ENCODE measurements at places on chromosomes 12 and 14.

GRCh38 chr12:83432176-83432719, 745.5 kb downstream of the TMTC2 start:
- no peak for DNase-seq

DNA sequence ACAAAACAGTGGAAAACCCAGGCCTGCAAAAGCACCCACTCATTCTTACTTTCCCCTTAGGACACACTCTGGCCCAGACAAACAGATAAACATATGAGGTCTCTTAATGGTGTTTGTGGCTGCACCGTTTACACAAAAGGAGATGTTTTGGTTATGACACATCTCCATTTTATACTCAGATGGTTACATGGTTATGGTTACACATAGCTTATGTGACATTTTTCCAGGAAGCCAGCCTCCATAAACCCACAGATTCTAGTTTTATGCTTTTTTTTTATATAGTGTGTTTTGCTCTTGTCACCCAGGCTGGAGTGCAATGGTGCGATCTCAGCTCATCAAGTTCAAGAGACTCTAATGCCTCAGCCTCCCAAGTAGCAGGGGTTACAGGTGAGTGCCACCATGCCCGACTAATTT, 3.5 kb upstream of the KLRD1 start:
- DNase-seq: no peak

- DNase-seq: no peak
Observed at GRCh38 chr12:6058481-6059161, 65.8 kb downstream of the VWF start.

DNA sequence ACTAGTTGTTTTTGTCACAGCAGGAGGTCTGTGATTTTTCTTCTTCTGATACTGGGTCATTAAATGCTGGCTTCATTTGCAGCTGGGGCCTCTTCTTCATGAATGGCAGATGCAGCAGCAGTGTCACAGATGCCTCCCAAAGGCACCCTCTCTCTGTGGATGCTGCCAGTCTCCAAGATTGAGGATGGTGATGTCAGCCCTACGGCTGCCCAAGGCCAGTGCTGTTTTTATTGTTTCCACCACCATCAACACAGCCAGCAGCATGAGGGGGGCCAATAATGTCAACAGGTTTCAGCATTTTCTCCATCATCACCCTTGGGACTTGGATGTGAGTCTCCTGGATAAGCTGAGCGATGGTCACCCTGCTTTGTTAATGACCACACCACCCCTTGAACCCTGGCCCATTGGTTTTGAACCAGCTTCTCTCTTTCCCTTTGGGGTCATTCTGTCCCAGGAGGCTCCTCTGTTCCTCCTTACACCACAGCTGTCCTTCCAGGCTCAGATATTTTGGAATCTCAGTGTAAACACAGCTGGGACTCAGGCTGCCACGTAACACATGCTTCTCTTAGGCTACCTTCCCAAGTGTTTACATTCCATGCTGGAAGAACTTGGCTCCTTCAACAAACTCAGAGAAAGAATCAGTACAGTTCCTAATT, 151.7 kb upstream of the DDHD1 start:
- no peak for DNase-seq

DNA sequence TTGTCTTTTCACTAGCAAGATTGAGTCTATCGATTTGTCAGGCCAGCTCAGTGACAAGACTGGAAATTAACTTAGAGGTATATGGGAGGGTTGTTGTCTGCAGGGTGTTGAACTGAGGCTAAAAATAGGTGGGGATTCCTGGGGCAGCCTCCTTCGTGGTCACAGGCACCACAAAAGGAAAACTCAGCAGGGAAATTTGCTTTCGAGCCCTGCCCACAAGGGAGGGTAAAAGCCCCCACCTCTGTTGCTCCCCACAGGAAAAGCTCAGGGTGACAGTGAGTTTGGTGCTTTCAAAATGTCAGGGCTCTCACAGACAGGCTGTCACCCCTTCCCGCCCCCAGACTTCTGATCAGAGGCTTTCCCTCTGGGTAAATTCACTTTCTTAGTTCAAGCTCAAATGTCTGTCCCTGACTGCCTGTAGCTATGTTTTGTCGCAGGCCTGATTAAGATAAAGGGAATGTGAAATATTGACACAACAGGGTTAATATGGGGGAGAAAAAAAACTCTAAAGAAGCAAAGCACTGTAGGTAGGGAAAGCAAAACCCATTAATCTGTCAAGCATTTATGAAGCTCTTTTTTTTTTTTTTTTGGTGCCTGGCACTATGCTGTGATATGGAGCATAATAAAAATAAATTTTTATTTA, 11.7 kb upstream of the NFKBIA start:
- peak; percentile 28 for DNase-seq

DNA sequence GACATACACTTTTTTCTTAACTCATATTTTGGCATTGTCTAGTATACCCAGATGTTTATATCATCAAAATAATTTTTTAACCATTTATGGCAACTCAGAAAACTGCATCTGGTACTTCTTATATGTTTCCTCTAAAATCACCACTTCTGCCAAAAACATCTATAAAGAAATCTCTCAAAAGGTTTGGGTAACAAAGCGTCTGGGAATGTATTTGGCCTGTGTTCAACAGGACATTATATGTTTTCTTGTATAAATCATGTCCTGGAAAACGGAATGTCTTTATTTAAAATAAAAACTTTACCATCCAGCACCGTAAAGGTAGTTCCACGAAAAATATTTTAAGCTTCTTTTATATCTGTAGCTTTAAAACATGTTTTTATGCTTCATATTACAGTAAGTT, 36.1 kb upstream of the FBLN5 start:
- no peak for DNase-seq

GRCh38 chr12:120588948-120589930, 8.0 kb upstream of the POP5 start:
- no peak for DNase-seq

- no peak for DNase-seq
Observed at GRCh38 chr12:7731486-7731885, 15.7 kb downstream of the CLEC4C start.

DNA sequence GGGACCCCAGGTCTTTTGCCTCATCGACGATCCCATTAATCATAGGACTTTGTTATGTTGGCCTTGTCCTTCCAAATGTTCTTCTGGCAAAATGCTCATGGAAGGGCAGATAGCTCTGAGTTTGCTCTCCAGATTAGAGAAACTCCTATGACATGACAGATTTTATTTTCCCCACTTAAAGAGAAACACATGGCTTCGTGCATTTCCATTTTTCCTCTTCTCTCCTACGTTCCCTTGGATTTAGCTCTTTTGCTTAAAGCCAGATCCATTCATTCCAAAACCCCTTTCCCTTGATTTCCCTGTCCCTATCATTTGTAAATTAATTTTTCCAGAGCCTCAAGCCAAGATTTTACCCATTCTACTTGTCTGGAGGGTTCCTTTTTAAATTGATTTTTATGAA, 2.9 kb downstream of the PRIMA1 start:
- no peak for DNase-seq

DNA sequence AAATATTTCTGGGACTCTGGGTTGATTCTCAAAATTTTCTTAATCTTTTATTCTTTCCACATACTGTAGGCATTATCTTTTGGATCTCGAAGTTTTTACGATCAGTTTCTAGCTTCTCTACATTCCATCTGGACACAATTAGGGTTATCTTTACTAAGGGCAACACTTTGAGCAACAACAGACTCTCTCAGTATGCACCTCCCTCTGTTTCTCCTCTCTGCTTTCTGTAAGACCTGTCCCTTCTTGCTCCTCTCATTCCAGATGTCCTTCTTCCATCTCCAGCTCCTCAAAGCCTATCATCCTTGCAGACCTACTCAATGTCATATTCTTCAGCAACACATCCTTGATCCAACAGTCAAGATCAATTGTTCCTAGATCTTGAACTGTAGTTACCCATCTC, 457.0 kb downstream of the SLC6A15 start:
- no peak for DNase-seq

DNA sequence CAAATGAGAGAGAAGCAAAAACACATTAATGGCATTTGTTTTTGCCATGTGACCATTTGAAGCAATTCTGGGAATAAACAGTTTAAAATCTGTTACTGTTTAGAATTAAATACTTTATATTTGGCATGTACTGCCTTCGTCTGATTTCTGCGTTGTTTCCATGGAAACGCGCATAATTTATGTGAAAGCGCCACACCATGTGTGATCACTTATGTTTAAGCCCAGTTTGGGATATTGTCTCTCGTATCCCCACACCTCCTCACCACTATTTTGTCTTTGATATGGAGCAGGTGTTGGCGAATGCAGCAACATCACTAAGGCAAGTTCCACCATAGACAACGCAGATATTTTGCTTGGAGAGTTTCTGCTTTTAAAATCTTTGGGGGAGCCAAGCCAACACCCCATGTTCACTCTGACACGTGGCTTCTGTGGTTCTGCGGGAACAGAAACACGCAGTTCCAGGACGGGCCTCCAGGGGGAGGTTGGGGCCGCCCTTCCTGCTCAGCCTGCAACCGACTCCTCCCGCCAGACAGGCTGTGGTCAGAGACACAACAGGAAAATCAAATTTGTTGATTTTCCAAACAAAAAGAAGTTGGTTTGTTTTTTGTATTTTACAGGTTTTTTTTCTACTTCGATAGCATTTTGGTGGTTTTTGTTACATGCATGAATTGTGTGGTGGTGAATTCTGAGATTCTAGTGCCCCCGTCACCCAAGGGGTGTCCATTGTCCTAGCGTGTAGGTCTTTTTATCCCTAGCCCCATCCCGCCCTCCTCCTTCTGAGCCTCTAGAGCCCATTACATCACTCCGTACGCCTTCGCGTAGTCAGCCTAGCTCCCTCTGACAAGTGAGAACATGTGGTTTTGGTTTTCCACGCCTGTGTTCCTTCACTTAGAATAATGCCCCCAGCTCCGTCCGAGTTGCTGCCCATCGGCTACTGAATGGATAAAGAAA, 101.9 kb upstream of the SFSWAP start:
- DNase-seq: peak; percentile 78

Data from suppressor macrophage (primary cell).